ENCODE measurements at places on chromosomes 13 and 19. TPM values are rescaled to one million over a fixed set of nuclear protein-coding genes. Genes with fewer than 3 reads are reported as not detected.

The KIR2DL1 gene
- total RNA-seq: not detected

The CDX2 gene
- not detected for total RNA-seq

The SYT3 gene
- total RNA-seq: not detected

DNA sequence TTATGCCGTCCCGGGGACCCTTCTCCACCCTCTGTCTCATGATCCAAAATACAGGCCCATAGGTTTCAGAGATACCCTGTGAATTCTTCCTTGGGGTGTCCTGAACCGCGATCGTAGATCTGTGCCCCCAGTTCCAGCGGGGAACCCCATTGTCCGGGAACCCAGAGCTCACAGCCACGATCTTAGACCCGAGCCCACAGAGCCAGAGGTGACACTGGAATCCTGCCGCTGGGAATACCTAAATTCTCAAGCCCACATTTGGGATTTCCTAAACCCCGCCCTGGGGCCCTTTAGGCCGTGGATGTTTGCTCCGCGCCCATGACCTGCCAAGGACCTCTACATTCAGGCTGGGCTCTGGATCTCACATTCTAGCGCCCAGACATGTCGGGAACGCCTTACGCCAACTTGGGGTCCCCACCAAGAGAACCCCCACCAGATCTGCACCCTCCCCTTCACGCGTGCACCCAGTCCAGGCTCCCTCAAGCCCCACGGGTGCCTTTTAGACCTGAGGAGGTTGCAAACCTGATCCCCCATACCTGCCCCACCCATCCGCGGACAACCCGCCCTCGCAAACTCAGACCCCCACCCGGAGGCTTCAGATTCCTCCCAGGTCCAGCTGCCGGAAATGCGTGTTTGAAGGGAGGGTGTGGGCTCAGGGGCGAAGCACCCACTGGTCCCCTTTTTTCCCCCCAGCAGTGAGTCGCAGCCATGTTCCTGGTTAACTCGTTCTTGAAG is 605 bp downstream of the CAPNS1 start:
- H3K36me3 ChIP-seq: peaks cover 18% of the 10 kb centered on the region
- peak overlapping the region; percentile 90 for H3K4me3 ChIP-seq
- no peaks in the 10 kb centered on the region for H3K27me3 ChIP-seq
- DNase-seq: peak; percentile 58
- H3K4me1 ChIP-seq: peaks cover 17% of the 10 kb centered on the region

GRCh38 chr19:13990085-13990484 is 16.0 kb downstream of the RFX1 start:
- peak overlapping the region; percentile 37 for H3K27ac ChIP-seq
- peaks cover 49% of the 10 kb centered on the region for H3K4me1 ChIP-seq
- peaks cover 10% of the 10 kb centered on the region for H3K36me3 ChIP-seq
- DNase-seq: no peak
- H3K4me3 ChIP-seq: no peak overlapping the region
- no peaks in the 10 kb centered on the region for H3K27me3 ChIP-seq

Data from activated naive CD4-positive, alpha-beta T cell treated with anti-CD3 and anti-CD28 coated beads for 36 hours (primary cell).